Amniotic epithelial cell (primary cell): ENCODE measurements at places on chromosomes 4 and X.

- DNase-seq = no peak
These were observed 13.0 kb downstream of the SH3BP2 start for GRCh38 chr4:2805712-2806389.

DNA sequence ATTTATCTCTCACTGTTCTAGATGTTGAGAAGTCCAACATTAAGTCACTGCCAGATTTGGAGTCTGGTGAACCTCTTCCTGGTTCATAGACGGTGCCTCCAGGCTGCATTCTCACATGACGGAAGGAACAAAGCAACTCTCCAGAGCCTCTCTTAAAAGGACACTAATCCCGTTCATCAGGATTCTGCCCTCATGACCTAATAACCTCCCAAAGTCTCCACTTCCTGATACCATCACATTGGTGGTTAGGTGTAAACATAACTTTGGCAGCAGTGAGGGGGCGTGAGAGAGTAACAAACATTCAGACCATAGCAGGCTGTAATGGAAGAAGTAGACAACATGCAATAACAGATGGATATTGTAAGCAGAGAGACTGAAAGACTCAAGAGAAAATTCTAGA lies 388.6 kb downstream of the PDHA2 start:
- peak; percentile 21 for DNase-seq

DNA sequence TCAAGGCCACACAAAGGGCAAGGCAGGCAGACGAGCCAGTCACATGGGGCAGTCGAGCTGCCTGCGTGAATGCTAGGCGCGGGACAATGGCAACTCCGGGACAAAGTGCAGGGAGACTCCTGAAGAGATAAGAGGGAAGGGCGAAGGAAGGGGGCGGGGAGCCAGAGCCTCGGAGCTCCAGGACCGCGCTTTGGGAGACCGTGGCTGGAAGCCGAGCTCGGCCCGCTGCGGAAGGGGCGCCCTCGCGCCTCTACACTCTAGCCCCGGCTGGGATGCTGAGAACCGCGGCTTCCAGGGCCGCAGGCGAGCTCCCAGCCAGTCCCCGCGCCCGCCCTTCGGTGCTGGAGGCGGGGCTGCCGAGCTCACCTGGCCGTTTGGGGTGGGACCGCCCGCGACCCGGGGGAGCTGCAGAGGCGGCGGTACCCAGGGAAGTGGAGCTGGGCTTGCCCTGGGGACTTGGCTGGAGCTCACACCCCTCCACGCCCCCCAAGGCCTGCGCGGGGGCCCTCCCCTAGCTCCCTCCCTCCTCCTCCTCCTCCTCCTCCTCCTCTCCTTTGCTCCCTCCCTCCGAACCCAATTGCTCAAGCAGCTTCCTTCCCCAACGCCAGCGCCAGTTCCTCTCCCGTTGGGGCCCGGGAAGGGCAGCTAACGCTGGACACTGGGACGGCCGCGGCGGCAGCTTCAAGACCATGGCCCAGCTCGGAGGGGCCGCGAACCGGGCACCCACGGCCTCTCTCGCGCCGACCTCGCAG lies at the start of gene SOWAHD:
Gene SOWAHD, plus strand, starts transcription at position 610 of the 752 bp plus-strand sequence. Its CDS starts 80 bp downstream, at position 690.
- no peak for DNase-seq

- DNase-seq = peak; percentile 35
These were observed 146.8 kb downstream of the KLHL4 start for GRCh38 chrX:87664381-87664780.

DNA sequence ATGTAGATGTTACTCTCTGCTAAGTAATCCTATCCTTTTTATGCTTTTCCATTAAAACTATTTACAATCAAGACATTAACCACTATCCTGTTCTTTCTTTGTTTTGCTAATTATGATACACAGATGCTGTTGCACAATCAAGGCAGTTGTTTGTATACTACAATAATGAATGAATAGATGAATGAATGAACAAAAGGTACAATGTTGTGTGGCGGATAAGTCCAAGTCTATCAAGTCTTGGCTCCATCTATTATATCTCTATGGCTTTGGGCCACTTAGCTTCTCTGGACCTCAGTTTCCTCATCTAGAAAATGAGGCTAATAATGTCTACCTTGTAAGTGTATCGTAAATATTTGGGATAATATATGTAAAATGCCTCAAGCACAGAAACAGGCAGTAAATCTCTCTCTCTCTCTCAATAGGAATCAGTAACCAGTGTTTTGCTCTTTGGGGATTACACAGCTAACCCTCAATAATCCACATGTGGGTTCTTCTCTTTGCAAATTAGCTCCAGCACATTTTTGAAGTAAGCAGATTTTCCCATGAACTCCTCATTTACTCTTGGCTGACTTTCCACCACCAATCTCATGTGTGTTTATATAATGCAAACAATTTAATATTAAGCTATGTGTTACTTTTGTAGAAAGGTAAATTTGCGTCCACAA lies 27.8 kb upstream of the TSPAN5 start:
- no peak for DNase-seq

DNA sequence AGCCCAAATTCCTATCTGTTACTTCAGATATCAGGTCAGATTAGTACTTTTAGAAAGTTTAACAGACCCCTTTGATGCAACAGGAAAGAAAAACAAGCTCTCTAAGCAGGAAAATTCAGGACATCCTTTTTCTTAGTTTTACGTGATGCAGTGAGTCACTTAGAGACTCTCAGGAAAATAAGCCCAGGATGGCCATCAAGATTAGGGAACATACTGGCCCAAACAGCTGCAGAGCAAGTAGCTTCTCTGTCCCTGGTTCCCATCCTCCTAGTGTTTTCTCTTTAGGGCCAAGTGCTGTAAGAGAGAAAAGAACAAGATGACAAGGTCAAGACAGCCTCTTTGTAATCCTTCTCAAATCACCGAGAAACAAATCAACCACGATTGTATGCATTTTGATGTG lies 219.1 kb downstream of the ZNF674 start:
- DNase-seq = peak; percentile 33

DNA sequence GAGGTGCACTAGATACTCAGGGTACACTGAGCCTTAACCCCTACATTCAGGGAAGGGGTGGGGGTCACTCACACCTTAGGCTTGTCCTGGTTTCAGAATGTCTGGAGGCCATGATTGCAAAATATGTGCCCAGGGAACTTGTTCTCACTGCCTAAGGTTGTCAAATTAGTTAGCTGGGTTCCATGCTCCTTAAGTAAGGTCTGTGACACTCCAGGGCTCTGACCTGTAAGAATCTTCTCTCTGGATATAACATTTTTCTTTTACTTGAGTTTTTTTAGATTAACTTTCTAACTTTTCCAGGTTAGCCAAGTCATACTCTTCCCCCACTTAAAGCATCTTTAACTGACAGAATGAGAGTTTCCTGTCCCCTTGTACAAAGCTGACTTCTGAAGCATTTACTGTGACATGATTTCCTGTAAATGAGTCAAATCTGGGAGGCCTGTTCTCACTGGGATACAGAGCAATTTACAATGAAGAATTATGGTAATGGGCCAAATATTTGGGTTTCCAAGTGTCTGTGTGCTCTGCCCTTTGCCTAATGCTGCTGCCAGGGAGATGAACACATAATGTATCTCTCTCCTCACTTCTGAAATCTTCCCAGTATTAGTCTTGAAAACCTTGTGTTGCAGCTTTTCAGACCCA lies 101.7 kb downstream of the GATB start:
- DNase-seq = no peak

GRCh38 chr4:38119668-38120385 lies 159.6 kb downstream of the PTTG2 start:
- peak; percentile 94 for DNase-seq

GRCh38 chrX:136080766-136081165 lies 66.6 kb upstream of the FHL1 start:
- DNase-seq = no peak

GRCh38 chrX:150765782-150766350 lies 72.7 kb downstream of the MTMR1 start:
- no peak for DNase-seq

- DNase-seq = no peak
These were observed 100.6 kb downstream of the NHS start for GRCh38 chrX:17475449-17476217.

DNA sequence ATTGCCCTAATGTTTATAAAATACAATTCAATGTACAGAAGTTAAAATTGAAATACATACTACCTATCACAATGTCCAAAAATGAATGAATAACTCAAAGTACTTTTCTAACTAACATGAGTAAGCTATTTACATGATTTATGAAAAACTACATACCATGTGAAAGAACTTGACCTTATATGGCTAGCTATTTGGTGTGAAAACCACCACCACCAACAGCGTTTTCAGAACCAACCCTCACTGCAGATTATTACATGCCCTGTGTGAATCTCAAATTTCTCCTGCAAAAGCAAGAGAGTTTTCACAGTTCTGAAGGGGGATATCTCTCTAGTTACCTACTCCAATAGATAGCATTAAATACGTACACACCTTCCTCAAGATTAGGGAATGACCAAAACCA lies 198.5 kb downstream of the SPATA18 start:
- DNase-seq = no peak

DNA sequence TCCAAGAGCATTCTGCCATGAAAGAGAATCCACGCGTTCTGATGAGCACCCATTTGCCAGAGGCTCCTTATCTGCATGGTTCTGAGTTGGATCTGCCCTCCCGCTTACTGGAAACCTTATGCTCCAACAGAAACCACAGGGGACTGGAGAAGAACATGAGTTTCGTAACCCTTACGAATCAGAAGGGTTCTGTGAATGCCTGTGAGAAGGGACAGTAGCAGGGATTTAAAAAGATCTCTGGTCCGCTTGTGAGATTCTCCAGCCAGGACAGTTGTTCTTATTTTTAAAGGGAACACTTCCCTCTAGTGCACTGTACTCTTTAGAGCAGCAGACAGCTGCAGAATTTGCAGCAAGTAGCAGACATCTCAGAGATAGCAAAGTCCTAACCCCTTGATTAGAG lies 22.5 kb upstream of the CENPU start:
- peak; percentile 96 for DNase-seq
